Smooth muscle cell of the brain vasculature (primary cell): ENCODE measurements at places on chromosomes 11 and 22.

- peak; percentile 36 for DNase-seq
These were observed 85.9 kb downstream of the SBF2 start for GRCh38 chr11:10208131-10208575.

- no peak for DNase-seq
These were observed 28.3 kb downstream of the SNU13 start for GRCh38 chr22:41660416-41660815.

DNA sequence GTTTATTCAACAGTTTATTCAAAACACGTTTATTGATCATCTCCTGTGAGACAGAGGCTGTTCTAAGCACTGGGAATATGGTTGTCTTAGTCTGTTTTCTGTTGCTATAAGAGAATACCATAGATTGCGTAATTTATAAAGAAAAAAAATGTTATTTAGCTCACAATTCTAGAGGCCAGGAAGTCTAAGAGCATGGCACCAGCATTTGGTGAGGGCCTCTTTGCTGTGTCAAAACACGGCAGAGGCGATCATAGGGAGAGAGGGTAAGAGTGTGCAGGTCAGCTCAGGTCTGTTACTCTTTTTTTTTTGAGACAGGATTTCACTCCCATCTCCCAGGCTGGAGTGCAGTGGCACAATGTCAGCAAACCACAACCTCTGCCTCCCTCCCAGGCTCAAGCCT is 5.2 kb upstream of the IL17RA start:
- DNase-seq: no peak

DNA sequence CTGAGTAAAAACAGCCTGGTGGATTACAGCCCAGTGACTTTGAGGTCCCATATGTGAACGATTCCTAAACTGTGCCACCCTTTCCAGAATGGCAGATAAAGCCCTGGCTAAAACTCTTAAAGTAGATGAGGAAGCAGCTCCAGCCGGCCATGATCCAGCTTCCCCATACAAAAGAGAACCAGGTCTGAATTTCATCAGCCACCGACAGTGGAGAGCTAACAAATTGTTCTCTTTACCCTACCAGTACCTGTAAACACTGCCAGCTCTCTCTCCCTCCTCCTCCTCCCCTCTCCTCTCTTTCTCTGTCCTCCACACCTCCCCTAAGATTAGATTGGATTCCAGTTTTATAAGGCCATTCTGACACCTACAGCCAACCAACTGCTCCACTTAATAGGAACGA is 176.9 kb downstream of the DSCAML1 start:
- DNase-seq: no peak

GRCh38 chr11:125072218-125072960 is 9.3 kb downstream of the SLC37A2 start:
- DNase-seq: no peak

- DNase-seq: peak; percentile 26
These were observed 386.5 kb downstream of the SOX6 start for GRCh38 chr11:15969701-15970329.

DNA sequence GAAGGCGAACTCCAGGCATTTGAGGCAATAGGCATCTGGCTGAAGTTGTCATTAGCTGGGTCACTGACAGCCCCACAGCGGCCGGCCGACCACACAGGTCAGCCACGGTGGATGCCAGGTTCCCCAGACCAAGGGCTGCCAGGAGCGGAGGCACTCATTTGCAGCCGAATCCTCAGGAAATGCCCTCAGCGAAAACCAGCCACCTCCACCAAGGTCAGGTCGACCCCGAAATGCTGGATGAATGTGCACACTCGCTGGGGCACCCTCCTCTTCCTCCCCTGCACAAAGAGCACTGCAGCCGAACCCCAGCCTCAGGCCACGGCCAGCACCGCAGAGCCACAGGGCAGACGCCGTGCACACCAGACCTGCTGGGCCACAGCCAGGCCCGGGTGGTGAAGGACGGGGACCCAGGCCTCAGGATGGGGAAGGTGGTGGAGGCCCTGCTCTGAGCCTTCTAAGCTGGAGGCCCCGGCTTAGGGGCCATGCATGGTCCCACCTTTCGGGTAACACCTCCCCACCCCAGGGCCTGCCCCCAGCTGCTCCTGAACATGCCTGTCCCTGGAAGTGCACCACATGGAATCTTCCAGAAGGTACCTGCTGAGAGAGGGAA is 206.0 kb downstream of the BRD1 start:
- DNase-seq: no peak

DNA sequence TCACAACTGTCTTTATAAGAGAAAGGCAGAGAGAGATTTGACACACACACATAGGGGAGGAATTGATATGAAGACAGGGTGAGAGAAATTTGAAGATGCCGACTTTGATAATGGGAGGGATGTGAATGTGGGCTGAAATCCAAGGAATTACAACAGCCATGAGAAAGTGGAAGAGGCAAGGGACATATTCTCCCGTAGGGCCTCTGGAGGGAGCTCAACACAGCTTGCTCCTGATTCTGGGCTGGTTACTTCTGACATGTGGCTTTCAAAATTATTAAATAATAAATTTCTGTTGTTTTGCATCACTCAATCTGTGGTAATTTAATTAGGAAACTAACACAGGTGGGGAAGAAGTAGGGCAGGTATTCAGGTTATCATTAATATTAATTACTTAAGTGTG is 282.9 kb downstream of the LUZP2 start:
- no peak for DNase-seq

DNA sequence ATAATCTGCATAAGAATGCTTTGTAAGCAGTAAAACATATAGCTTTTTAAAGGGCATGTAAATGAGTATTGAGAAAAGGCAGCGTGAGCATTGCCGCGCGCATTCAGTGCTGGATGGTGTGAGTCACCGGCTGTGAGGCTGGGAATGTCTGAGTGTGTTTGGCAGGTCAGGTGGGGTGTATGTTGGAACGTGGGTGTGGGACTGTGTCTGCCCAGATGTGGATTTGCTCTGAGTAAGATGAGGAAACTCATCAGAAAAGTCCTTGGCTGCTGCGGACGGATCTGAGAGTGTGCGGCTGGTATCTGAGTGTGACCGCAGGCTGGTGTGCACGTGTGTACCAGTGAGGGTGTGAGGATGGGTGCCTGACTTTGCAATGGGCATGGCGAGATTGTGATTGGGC is 66.2 kb upstream of the NECTIN1 start:
- DNase-seq: no peak

DNA sequence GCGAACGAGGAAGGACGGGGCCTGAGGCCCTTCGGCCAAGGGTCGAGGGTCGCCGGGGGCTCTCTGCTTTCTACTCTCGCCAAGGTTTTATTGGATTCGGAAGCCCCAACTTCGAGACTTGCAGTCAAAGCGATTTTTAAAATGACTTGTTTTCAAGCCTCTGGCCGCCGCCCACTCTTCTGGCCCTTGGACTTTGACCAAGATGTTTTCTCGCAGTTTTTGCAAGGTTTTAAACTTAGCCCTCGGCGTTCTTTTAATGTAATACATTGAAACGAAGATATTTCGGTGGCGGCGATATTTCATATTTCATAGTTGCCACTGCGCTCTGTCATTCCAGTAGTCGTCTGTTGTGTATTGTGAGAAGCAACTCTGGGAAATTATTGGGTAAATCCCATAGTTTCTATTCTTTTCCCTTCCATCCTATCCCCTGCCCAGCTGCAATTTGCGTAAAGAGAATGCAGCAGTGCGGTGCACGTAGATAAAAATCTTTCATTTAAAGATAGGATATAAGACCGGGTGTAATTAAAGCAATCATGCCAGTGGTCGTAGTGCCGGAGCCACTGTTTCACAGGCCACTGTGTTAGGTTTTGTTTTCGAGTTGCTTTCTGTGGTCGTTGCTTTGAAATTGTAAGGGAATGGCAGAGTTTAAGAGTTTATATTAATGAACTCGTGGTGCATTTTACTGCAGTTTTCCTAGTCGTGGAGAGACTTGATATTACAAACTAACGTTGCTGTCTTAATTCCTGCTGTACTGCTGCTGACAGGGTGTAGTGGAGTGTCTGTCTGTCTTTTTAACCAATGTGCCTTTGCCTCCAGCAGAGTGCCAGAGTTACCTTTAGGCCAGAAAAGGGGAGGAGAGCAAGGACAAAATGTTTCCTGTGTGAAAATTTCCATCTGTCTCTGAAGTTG is 702 bp downstream of the BIRC2 start:
- DNase-seq: no peak

DNA sequence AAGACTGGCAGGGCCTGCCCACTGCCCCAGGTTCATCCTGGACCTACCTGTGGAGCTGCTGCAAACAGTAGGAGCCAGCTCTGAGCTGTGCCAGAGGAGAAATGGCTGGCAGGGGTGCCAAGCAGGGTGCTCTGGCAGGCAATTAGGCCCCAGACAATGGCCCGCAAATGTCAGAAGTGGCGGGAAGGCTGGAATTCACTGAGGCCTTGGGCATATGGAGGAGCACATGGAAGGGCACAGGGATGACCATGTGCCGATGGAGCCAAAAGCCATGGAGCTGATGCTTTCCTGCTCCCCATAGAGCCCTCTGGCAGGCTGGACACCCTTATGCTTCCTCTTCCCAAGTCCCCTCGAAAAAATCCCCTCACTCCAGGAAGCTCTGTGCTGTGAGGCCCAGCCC is 62.0 kb downstream of the BUD13 start:
- DNase-seq: no peak

GRCh38 chr11:35169754-35170153 is 30.8 kb downstream of the CD44 start:
- DNase-seq: no peak

DNA sequence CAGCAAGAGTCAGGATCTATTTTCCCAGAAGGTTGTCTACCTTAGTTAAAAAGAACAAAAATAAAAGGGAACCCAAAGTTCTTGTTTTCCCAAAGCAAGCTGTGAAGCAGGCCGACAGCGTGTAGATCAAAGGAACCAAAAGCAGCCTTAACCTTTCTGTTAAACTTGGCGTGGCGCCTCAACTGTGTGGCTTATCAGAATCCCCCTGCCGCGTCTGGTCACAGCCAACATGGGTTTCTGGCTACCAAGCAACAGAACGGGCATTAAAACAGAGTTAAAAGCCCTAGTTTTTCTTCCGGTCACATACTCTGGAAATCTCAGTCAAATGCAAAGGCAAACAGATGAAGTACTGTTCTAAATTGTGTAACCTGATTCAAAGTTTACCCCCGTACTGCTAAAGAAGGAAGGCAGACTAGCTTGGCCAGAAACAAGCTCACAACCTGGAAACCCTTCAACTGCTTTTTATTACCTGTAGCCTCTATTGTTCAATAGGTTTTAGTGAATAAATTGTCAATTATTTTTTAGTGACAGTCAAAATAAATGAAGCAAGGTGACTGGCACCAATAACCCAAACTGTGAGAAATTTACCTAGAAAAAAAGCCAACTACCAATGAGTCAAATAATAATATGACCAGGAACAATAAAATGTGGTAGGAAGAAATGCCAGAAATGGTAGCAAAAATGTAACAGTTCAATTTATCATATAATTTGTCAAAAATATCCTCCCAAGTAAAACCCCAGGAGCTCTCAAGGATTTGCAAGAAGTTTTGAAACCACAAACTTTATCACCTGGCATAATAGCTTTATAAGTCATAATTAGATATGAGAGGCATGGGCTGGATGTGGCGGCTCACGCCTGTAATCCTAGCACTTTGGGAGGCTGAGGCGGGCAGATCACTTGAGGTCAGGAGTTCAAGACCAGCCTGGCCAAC is 21.4 kb downstream of the CHKA start:
- DNase-seq: peak; percentile 82

- DNase-seq: no peak
These were observed 113.5 kb downstream of the SHANK2 start for GRCh38 chr11:71138737-71139425.
